ENCODE measurements at places on chromosomes 11 and 22.

DNA sequence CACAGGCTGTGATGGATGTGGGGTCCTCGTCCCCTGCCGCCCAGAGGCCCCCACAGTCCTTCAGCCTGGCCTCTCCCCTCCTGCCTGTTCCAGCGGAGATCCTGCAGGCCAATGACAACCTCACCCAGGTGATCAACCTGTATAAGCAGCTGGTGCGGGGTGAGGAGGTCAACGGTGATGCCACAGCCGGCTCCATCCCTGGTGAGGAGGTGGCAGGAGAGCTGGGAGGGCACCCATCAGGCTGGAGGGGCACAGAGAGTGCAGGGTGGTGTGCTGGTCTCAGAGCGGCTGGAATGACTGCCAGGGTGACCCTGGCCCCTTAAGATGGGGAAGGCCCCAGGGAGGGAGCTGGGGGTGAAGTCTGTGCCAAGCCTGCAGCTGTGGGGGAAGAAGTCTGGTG lies 14.6 kb upstream of the SH3BP1 start:
- no peak for DNase-seq

DNA sequence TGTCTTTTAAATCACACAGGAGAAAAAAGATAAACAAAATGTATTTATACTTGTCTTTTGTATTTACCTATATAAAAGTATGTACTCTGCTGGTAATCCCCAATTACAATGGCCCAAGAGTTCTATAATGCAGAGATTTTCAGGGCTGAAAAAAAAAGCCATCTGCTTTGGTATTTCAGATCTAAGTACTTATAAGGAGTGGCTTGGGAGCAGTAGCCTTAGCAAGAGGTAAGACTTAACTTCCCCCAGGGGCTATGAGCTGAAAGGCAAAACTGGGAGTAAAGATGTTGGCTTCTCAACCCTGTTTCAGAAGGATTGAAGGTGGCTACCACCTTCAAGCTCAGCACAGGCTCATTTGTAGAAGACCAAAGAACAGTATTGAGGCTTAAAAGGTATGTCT lies 35.3 kb upstream of the EP300 start:
- DNase-seq = no peak

- no peak for DNase-seq
Observed at GRCh38 chr11:43925932-43926505, 16.4 kb upstream of the C11orf96 start.

GRCh38 chr11:108558222-108558621 lies 35.3 kb downstream of the EXPH5 start:
- DNase-seq = no peak

DNA sequence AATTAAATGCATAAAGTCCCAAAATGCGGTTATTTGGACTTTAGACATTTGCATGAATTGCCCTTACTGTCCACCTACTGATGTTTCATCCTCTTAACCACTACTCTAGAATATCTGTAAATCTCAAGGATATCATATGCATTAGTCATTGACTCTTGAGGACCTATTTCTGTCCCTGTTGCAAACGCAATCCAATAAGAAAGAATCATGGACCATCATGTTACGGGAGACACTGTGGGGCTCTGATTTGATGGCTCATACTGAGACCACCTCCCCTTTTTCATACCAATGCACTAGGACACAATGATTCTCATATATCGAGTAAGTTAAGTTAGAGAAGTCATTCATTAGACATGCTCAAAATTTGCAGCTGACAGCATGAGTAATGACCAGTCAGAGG lies 14.4 kb downstream of the POU2AF2 start:
- no peak for DNase-seq

DNA sequence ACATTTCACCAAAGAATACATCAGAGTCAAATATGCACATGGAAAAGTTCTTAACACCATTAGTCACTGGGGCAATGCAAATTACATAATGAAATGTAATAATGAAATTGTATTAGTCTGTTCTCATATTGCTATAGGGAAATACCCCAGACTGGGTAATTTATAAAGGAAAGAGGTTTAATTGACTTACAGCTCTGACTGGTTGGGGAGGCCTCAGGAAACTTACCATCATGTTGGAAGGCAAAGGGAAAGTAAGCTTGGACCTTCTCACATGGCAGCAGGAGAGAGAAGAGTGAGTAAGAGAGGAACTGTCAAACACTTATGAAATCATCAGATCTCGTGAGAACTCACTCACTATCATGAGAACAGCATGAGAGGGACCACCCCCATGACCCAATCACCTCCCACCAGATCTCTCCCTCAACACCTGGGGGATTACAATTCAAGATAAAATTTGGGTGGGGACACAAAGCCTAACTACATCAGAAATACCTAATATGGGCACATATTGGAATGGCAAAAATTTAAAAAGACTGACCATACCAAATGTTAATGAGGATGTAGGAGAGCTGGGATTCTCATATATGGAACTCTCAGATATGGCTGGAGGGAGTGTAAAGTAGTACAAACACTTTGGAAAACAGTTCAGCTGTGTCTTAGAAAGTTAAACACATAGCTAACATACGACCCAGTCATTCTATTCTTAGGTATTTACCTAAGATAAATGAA lies 65.1 kb upstream of the CD44 start:
- DNase-seq = no peak

DNA sequence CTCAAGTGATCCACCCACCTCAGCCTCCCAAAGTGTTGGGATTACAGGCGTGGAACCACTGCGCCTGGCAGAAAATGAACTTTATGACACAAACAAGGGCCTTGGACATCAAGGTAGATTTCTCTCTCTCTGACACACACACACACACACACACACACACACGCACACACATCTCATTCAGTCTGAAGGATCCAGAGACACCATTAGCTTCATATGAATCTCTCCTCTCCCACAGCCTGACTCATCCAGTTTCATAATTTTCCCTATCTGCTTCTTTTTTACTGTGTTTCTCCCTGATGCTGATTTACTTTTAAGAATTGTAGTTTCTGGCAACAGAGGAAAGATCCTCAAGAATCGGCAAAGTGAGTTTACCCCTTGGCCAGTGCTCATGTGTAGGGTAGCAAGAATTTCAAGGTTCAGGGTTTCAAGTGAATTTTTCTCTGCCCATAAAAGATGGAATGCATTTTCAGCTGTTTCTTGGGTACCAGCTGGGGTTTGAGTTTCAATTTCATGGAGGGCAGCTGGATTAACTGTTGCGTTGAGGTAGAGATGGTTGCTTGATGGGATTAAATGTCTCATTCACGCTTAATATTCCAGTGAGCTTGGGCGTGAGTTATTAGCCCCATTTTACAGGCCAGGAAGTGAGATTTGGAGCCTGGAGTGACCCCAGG lies 3.5 kb downstream of the MYO18B start:
- DNase-seq = no peak

DNA sequence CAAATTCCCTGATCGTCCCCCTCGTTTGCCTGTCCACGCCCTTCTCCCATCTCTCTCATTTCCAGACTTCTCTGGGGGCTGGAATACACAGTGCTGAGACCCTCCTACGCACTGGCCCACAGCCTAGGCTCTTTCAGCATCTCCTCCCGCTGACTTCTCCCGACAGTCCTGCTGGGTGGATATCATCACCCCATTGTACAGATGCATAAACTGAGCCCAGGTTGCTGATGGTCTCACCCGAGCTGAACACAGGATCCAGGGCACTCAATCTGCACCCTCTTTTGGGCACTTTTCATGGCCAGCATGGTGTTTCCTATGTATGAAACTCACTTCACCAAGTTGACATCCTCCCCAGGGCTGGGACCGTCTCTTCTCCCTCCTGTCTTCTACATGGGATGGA lies 31.7 kb upstream of the PICK1 start:
- no peak for DNase-seq

DNA sequence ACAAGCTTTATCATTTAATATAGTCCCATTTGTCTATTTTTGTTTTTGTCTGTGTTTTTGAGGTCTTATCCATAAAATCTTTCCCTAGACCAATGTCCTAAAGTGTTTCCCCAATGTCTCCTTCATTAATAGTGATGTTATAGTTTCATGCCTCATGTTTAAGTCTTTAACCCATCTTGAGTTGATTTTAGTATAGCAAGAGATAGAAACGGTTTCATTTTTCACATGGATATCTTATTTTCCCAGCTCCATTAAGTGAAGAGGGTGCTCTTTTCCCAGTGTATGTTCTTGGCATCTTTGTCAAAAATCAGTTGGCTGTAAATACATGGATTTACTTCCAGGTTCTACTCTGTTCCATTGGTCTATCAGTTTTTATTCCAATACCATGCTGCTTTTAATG lies 58.2 kb downstream of the KCNQ1OT1 start:
- DNase-seq = no peak
